ENCODE measurements at places on chromosomes 2 and 18. TPM values are rescaled to one million over a fixed set of nuclear protein-coding genes. Genes with fewer than 3 reads are reported as not detected.
A peak's percentile ranks its signal among the peaks of the same experiment; 100 is the strongest.

Gene VSNL1
- 1.7 TPM for total RNA-seq

Gene DLX1
- total RNA-seq: 48.9 TPM

Gene PID1
- total RNA-seq: 0.91 TPM

Gene FBXO48
- 1.6 TPM for total RNA-seq

Gene ATP9B
- total RNA-seq: 32.9 TPM

DNA sequence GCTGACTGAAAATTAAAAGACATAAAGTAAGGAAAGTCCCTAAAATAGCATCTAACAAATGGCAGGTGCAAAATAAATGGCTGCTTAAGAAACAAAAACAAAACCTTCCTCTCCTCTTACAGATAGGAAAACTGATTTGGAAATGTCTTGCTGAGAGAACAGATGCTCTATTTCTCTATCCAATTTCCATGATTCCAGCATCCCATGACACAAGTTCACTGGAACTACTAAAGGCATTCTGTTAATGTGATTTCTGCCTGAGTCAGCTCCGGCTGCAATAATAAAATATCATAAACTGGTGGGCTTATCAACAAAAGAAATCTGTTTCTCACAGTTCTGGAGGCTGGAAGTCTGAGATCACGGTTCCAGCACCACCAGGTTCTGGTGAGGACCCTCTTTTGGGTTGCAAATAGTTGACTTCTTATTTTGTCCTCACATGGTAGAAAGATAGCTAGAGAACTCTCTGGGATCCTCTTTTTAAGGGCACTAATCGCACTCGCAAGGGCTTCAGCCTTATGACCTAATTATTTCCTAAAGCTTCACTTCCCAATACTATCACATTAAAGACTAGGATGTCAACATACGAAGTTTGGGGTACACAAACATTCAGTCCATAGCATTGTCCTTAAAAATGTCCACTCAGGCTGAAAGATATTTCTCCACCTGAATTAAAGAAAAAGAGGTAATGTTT is 78.2 kb upstream of the GALNT3 start:
- H3K27me3 ChIP-seq: no peaks in the 10 kb centered on the region
- H3K4me1 ChIP-seq: peaks cover 31% of the 10 kb centered on the region
- H3K36me3 ChIP-seq: peaks cover 10% of the 10 kb centered on the region
- no peak for DNase-seq
- no peak overlapping the region for H3K4me3 ChIP-seq

Gene RPRM
- total RNA-seq: 4.5 TPM

Gene RNF144A
- total RNA-seq: 49.6 TPM

GRCh38 chr2:149080971-149081370 is 42.5 kb downstream of the LYPD6B start:
- no peaks in the 10 kb centered on the region for H3K27me3 ChIP-seq
- no peak overlapping the region for H3K4me3 ChIP-seq
- H3K4me1 ChIP-seq: peaks cover 45% of the 10 kb centered on the region
- no peak overlapping the region for H3K27ac ChIP-seq
- DNase-seq: no peak

- no peaks in the 10 kb centered on the region for H3K36me3 ChIP-seq
- no peak for DNase-seq
- H3K27ac ChIP-seq: no peak overlapping the region
- H3K4me3 ChIP-seq: no peak overlapping the region
- H3K4me1 ChIP-seq: peaks cover 42% of the 10 kb centered on the region
- no peaks in the 10 kb centered on the region for H3K27me3 ChIP-seq
Measured at GRCh38 chr2:150647943-150648342, 160.5 kb upstream of the RND3 start.

DNA sequence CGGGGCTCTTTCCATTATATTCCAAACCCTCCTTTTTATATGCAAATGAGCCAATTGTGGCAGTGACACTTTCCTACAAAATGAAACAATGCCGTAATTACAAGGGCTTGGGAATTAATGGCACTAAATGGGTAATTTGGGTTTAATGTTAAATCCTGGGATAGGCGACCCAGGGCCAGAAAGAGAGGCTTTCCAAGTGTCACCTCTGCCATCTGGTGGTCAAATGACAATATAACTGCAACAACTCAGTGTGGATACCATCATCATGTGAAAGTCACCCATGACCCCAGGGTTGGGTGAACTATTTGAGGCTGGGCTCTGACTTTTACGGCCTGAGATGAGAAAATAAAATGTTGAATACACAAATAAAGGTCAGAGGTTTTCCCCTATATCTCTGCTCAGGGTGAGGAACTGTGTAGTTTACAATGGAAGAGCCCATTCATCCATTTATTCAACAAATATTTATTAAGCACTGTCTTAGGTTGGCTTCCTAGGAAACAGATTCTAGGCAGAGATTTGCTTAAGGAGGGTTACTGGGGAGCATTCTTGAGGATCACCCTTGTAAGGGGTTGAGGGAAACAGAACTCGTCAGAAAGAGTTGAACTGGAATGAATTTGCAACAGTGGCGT is 13.6 kb upstream of the THADA start:
- DNase-seq: peak; percentile 33
- H3K4me1 ChIP-seq: peaks cover 11% of the 10 kb centered on the region
- H3K4me3 ChIP-seq: no peak overlapping the region
- H3K27ac ChIP-seq: no peak overlapping the region

DNA sequence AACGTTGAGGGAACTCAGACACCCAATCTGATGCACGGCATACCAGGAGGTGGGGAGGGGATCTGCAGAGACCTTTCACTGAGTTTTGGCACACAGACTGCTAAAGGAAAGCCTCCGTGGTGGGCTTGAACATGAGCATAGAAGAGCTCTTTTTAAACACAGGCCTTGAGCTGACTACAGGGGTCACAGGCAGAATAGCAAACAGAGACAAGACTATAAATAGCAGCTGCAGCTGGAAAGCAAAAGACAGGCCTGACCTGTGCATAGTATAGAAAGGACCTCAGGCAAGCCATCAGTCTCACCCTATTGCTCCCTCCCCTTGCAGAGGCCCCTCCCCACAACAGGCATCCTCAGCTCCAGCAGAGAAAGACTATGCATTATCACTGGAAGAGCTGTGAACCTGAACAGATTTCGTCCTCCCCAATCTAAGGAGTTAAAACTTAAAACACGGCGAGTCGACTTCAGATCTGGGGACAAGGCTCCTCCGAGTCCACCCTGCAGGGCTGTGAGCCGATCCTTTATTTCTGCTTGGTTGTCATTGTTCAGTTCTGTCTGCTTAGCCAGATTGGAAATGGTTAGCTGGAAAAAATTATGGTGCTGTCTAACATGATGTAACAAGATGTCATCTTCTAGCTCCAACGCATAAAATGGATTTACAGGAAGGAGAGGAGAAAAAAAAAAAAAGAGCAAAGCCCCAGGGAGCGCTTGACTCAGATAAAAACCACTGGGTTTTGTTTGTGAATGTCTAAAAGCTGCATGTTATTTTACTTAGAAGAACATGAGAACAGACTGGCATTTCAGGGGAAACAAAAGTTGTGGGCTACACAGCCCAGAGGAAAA is 25.2 kb upstream of the LCLAT1 start:
- peak overlapping the region; percentile 37 for H3K27ac ChIP-seq
- no peaks in the 10 kb centered on the region for H3K27me3 ChIP-seq
- peaks cover 38% of the 10 kb centered on the region for H3K4me1 ChIP-seq
- H3K4me3 ChIP-seq: peak overlapping the region; percentile 26
- peaks cover under 1% of the 10 kb centered on the region for H3K36me3 ChIP-seq
- peak; percentile 27 for DNase-seq

Gene UBXN4
- 79.0 TPM for total RNA-seq

DNA sequence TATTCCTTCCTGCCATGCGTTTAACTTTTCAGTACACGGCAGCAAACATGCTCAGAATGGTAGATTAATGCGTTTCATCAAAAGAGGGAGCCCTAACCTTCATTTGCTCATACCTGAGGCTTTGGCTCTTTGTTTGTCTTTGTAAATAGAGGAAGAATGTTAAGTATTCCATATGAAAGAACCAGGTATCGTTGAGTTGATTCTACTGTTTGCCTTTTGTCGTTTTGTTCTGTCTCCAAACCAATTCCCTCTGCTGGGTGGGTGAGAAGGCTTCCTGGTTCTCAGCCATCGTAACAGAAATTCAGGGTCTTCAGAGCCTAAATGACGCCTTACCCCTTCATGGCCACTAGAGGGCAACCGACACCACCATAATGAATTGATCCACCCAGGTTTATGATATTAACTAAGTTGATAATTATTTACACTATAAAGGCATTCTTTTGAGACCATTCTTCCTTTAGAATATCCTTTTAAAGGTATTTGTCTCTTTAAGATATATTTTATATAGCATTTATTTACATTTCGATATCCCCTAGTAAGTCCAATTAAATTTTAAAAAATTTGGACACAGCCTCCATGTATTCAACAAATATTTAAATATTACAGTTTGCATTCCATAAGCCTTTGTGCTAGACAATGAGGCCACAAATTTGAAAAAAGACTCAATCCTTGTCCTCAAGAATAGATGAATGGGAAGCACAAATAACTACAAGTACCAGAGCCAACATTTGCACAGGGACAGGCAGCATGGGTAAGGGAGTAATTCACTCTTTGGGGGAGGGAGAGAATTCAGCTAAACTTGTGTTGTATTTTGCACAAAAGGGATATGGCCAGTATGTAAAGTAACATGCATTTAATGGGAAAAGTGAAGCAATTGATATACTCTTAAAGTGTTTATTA is 48.1 kb downstream of the TIMM21 start:
- H3K4me1 ChIP-seq: peaks cover 4% of the 10 kb centered on the region
- DNase-seq: peak; percentile 23
- no peaks in the 10 kb centered on the region for H3K36me3 ChIP-seq
- no peak overlapping the region for H3K27ac ChIP-seq
- H3K27me3 ChIP-seq: peaks cover 14% of the 10 kb centered on the region

Gene LYPD6B
- total RNA-seq: not detected

DNA sequence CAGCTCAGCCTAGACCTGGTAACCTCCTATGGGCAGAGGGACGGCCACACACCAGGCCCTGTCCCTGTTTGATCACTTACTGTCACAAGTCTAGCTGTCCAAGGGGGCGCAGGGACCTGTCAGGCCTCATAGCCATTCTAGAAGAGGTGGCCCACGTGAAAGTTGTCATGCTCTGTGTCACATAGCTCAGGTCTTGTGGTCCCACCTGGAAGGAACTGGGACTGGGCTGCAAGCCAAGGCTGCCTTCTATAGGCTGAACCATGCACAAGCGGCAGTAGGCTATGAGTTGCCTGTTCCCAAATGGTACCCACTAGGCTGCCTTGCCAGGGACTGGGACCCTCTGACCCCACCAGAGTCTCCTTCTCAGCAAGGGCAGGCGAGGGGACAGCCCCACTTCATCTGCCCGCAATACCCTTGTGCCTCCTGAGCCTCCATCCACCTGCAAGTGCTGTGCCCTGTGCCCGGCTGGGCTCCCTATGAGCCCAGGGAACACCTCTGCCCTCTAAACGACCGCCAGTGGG is 177.5 kb downstream of the ANAPC1 start:
- H3K4me3 ChIP-seq: no peak overlapping the region
- DNase-seq: no peak
- peaks cover 41% of the 10 kb centered on the region for H3K4me1 ChIP-seq

Gene DNAH6
- total RNA-seq: 2.8 TPM

Data from neural crest cell (in vitro differentiated cells).